ENCODE measurements at places on chromosomes 16 and 17.

GRCh38 chr17:75893305-75894048 is 3.3 kb downstream of the TRIM65 start:
- no peak for DNase-seq

DNA sequence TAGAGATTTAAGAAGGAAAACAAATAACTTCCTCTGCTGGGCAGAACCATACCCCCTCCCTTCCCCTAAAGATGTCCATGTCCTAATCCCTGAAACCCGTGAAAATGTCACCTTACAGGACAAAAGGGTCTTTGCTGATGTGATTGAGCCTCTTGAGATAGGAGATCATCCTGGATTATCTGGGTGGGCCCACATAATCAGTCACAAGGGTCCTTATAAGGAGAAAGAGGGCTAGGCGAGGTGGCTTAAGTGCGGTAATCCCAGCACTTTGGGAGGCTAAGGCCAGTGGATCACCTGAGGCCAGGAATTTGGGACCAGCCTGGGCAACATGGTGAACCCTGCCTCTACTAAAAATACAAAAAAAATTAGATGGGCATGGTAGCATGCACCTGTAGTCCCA is 12.0 kb upstream of the SLC39A11 start:
- no peak for DNase-seq

DNA sequence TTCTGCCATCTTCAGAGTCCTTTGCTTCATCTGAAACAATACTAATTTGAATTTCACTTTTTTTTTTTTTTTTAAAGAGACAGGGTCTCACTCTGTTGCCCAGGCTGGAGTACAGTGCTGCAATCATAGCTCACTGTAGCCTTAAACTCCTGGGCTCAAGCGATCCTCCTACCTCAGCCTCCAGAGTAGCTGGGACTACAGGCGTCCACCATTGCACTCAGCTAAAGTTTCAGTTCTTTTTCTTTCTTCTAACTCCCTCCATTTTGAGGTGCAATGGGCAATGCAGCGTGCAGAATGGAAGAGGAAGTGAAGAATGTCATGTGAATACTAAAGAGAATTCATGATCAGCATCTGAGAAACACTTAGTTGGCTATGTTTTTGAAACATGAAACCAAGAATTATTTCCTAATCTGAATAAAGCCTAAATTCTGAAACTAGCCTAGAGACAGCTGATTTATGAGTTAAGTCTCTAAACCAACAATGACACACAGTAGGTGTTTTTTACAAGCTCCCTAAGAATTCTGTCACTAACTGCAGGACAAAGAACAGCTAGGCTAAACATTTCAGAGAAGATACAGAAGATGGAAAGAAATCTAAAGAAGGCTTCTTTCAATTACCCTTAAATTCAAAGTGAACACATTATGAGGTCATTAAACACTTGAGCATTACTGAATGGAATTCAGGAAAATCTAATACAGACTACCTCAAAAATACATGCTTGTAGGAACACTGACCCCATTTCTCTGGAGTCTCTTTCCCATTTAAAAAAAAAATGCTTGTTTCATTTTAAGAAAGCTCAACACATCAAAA is 21.0 kb downstream of the SNN start:
- no peak for DNase-seq

GRCh38 chr16:11152677-11153331 is 103.2 kb downstream of the SOCS1 start:
- DNase-seq, result no peak

DNA sequence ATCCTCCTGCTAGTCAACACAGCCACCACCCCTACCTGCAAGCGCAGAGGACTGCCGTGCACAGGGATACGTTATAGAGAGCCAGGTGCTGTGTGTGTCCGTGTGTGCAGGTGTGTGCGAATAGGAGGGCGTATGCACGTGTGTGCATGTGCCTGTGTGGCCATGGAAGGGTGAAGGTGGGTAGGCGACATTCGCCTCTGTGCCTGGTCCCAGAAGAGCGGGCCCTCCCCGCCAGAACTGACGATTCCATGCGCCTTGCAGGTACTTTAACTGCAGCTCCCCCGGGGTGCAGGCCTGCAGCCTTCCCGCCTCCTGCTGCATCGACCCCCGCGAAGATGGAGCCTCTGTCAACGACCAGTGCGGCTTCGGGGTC is 8.7 kb downstream of the PDE6G start:
- no peak for DNase-seq
